NCI-H526 treated with DMSO at 0.1 percent for 48 hours (cell line): ENCODE measurements at places on chromosomes 12 and 14.

DNA sequence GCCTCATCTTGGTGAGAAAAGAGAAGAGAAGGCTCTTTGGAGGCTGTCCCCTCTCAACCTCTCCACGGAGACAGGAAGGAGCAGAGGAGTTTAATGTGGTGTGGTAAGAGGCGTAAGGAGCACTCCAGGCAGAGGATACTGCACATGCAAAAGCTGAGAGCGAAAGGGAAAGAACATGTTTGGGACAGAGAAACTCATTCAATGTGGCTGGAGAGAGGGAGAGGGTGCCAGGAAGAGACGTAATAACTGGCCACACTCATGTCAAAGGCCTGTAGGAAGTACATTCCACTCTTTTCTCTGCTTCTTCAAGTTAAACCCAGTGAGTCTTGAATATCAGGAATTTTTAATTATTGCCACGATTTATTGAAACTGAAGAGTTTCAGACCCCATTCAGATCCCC lies 12.0 kb downstream of the VDR start:
- no peak for DNase-seq

GRCh38 chr12:127358888-127359287 lies 908.1 kb upstream of the TMEM132C start:
- DNase-seq: no peak

DNA sequence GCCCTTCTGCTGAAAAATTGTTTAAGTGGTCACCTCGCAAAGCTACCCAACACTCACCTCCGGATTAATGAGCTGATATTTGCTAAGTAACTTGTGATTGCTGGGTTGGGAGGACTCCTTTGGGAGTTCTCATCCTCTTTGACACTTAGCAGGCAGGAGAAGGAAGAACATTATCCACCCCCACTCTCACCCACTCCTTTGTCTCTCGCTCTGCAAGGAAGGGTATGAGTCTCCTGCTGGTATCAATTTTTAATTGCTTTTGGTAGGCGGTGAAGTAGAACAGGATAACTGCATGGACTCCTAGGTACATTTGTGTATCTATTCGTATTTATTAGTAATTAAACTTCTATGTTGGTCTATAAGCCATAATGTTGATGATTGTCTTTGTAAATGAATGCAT lies 6.9 kb upstream of the ABHD12B start:
- DNase-seq: no peak

- DNase-seq: no peak
These were observed 13.4 kb upstream of the PPP1R1A start for GRCh38 chr12:54601841-54602240.

- DNase-seq: no peak
These were observed 19.4 kb upstream of the SNX6 start for GRCh38 chr14:34649344-34649743.

DNA sequence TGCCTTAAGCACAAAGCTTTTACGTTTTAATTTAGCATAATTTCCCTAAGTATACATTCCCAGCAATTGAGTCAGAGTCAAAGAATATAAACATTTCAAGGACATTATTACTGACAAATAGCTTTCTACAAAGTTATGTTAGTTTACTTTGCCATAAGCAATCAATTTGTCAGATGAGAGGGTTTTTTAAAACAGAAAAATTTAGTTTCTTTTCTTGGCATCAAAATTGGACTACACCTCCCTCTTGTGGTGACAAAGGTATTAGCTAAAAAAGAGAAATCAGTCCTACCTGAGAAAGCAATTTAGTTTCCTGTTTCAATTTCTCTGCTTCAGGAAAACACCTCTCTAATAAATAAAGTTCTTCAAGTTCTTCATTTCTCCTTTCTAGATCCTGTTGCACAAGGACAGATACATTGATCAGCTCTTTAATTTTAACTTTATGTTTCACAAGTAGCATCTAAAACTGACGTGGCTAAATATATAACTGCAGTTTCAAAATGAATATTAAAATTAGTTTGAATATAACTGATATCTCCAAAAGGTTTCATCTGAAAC lies 39.9 kb downstream of the DNAI7 start:
- DNase-seq: peak; percentile 45

GRCh38 chr12:104520242-104520900 lies 63.6 kb downstream of the CHST11 start:
- no peak for DNase-seq

DNA sequence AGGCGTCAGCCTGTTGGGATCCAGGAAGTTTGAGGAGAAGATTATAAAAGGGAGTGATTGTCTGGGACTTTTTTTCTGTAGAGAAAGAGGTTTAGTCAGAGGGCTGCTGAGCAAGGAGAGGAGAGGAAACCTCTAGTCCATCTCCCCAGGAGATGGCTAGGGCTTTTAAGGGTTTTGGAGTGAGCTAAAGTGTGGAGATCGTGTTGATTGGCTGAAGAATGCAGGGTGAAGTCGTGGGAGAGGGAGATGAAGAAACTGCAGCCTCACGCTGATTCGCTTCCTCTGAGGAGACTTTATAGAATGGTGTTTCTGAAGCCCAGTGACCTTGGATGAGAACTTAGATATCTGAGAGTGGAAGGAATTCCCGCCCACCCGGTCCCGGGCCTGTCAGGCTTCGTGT lies 193.7 kb upstream of the PWP1 start:
- DNase-seq: no peak

- no peak for DNase-seq
These were observed 144.5 kb downstream of the TGFB3 start for GRCh38 chr14:75837151-75837787.

DNA sequence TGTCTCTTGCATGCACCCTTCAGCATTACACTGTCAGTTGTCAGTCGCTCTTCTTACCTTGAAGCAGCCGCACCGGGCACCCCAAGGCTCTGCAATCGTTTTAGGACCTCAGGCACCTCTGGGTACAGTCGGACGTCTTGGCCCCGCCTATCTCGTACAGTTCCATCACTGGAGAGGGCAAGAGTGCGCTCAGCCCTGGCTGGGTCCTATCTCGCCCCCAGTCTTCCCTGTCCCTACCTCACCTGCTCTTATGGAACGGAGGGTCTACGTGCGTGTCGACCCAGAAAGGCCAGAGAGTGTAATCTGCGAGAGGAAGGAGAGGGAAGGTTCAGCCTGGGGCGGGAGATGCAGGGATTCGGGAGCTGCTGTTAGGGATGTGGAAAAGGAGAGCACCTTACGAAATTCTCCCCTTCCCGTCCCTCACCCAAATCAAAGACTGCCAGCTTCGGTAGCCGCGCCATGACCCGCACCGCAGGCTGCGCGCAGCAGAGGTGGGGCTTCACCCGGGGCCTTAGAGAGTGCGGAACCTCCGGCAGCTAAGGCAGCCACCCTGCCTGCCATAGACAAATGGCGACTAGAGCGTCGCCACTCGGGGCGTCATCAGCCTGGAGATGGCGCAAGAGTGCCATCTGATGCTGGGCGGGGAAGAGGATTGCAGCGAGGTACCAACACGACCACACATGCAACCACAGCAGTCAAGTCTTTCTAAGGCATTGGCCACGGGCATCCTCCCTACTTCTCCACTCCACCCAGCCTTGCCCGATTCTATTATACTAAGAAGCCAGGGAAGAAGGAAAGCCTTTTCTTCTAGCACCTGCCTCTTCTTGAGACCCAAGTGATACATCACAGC lies at the start of gene MDP1:
MDP1 (minus strand) TSS at position 572 of the 850 bp plus-strand sequence; CDS start at position 461, 111 bp downstream.
- peak; percentile 81 for DNase-seq

DNA sequence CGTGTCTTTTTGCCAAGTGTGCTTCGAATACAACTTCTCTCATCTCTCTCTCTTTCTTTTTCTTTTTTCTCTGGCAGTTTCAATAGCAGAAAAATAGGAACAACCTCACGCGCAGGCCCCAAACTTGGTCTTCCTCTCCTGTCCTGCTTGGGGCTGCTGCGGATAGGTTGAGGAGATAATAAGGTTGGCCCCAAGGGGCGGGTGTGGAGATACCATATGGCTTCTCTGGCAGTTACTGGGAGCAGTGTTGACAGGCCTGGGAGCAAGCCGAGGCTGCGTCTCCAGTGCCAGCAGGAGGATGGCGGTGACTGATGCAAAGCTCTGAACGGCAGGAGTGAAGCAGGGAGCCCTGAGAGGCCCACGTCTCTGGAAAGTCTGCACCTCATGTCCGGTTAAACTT lies 89.5 kb upstream of the MANSC4 start:
- no peak for DNase-seq

DNA sequence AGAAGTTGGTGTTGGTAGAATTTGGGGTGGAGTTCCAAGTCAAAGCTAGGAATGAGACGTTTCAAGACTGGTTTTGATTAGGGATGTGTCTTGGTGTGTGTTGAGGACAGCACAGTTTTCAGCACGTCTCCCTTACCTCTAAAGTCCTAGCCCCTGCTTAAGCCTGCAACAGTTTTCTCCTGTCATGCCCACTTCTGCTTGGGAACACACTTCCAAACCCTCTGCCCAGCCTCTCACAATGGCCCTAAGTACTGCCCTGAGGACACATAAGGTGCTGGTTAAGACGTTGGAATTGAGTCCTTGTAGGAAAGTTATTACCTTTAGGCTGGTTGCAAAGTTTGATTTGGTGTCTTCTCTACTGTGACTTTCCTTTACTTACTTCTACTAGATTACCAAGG lies 710 bp upstream of the BMAL2 start:
- DNase-seq: no peak

GRCh38 chr12:79874665-79875064 lies 60.2 kb downstream of the PPP1R12A start:
- no peak for DNase-seq

DNA sequence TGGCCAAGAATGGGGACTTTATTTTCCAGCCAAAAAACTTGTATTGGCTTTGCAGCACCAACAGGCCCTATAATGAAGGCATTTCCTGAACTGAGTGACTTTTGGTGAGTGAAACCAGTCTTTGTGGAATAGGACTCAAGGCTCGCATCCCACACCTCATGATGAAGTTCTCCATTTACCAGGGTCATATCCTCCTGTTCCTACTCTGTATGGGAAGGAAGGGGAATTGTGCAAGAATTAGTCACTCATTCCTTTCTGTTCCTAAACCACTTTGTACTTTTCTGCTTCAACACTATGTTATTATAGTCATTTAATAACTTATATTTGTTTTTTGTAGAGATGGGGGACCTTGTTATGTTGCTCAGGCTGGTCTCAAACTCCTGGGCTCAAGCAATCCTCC lies 2.3 kb upstream of the SPATS2 start:
- DNase-seq: no peak

- DNase-seq: no peak
These were observed 291.4 kb downstream of the PCNX1 start for GRCh38 chr14:71198687-71199086.

GRCh38 chr14:59320361-59320760 lies 131.9 kb downstream of the DAAM1 start:
- no peak for DNase-seq

DNA sequence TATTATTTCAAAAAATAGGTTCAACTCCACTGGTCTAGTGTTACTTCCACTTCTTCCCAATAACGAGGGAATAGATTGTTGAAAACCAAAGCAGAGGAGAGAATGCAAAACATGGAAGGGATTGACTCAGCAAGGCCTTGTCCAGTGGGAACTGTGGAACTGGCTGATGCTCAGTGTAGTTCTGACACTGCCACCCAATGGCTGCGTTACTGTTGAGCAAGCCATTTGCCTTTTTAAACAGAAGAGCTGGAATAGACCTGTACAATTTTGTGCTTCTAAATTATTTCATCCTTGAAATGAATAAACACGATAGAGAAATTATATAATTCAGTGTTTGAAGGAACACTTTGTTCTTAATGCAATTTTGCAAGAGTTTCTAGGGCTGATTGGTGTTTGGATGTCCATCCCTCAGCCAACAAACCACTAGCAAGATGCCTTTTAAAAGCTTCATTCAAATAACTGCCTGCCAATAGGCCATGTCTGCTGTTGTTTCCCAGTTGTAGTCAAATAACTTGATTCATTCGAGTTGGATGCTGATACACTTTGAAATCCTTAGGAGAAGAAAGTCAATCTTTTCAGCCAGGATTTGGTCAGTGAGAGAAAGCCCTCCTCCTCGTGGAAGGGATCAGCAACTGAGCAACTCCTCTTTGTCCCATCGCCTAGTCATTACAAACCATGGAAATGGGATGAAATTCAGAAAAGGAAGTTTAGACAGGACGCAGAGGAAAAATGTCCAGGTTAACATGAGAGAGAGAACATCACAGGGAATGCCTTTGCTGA lies 7.3 kb upstream of the MGP start:
- no peak for DNase-seq

DNA sequence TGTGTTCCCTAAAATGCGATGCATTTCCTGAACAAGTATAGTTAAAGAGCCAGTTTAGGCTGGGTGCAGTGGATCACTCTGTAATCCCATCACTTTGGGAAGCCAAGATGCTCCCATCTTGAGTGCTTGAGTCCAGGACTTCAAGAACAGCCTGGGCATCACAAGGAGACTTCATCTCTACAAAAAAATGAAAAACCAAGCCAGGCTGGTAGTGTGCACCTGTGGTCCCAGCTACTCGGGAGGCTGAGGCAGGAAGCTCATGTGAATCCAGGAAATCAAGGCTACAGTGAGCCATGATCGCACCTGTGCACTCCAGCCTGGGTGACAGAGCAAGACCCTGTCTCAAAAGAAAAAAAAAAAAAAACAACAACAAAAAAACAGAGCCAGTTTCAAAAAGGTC lies 26.3 kb downstream of the HECTD1 start:
- DNase-seq: no peak

- DNase-seq: no peak
These were observed 382.4 kb downstream of the VRK1 start for GRCh38 chr14:97179573-97179972.

DNA sequence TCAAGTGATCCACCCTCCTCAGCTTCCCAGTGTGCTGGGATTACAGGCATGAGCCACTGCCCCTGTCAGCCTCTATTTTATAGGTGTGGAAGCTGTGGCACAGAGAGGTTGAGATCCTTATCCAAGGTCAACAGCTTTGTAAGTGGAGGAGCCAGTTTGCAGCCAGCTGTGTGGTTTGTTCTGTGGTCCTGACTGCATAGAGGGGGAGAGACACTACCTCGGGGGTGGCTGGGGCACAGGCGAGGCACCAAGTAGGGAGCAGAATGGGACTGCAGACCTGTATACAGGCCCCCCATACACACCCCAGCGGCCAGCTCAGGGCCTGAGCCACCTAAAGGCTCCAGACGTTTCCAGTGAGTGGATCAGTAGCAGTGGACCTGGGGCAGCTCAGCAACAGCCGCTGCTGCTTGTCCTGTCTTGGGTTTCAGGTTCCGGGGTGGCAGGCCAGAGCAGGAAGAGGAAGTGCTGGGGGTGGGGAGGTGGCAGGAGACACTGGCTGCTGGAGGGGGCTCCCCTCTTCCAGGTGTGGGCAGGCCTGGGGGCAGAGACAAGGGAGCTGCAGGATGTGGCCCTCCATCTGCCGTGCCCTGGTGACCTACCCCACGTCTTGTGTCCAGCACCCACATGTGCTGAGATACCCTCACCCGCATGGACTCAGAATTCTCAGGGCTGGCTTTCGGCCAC lies 11.0 kb downstream of the ORAI1 start:
- DNase-seq: no peak

- no peak for DNase-seq
These were observed 54.5 kb upstream of the AMN start for GRCh38 chr14:102867826-102868580.

GRCh38 chr12:21379218-21379617 lies 6.5 kb downstream of the IAPP start:
- no peak for DNase-seq
